Liver (tissue), 10 donors: ENCODE measurements at places on chromosomes 6 and 20.
A peak's percentile ranks its signal among the peaks of the same experiment; 100 is the strongest.

GRCh38 chr6:121647905-121648304 is 212.5 kb downstream of the GJA1 start:
- DNase-seq, result no peak

DNA sequence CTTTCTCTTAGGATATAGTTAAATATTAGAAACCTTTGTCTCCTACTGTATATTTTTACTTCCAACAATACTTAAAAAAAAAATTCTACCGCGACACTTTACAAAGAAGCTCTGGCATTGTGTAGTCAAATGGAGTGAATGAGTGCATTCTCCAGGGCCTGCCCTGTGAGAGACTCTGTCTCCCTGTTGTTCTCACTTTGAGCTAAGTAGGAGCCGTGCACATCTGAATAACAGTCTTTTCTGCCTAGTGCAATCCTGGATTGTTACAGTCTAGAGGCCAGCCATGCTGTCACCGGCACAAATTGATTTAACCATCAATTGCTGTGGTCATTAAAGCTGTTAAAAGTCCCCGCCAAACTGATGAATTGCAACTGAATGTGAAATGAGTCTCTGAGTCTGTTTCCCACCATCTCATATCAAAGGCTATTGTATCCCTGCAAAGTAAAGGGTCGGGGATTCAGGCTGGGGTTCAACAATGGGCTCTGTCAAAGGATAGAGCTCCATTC is 156.0 kb downstream of the RFPL4B start:
- DNase-seq, result no peak

DNA sequence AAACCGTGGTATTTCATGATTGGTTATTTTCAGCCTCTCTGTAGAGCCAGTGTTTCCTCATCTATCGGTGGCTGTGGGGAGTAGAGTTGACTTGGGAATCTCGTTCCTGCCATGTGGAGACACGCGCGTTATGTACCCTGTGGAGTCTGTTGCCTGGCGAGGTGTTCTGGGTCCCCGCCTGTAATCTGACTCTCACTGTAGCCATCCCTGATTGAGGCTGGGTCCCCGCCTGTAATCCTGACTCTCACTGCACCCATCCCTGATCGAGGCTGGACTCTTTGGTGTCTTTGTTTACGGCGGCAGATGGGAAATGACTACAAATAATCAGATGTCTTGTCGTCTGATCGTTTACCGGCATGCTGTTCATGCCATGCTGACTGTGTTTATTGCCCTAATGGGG is 153.9 kb downstream of the DTNBP1 start:
- no peak for DNase-seq

DNA sequence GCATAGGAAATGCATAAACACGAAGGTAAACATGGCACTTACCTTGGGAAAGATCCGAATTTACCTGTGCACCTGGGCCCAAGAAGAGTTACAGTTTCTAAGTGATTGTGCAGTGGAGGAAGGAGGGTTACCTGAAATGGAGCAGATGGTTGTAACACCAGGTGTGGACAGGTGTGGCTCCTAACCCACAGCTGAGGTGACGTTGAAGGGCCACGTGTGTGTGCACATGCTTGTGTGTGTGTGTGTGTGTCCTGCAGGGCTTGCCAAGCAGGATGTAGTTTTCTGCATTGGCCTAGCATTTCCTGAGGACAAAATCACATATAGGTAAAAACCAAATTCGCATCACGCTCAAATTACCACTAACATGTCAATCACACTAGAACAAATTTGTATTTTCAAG is 240.8 kb downstream of the ANKRD60 start:
- DNase-seq, result no peak

- DNase-seq, result no peak
Measured at GRCh38 chr6:14759976-14760672, 485.7 kb upstream of the JARID2 start.

DNA sequence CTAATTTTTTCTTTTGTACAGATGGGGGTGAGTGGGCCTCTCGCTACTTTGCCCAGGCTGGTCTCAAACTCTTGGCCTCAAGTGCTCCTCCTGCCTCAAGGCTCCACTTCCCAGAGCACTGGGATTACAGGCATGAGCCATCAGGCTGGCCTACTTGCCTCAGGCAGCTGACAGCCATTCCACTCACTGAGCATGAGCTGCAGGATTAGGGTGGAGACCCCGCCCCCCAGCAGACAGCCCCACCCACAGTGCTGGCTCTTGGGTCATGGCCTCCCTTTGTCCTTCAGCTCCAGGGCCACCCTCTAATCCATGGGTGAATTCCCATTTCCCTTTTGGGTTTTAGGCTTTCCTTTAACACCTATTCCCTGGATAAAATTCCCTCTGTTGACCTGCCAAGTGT is 82.1 kb downstream of the BFSP1 start:
- DNase-seq, result no peak

- DNase-seq, result no peak
Measured at GRCh38 chr6:90865513-90865912, 278.6 kb upstream of the MAP3K7 start.

GRCh38 chr6:1365686-1366085 is 23.7 kb upstream of the FOXF2 start:
- DNase-seq, result no peak

- DNase-seq, result peak; percentile 6
Measured at GRCh38 chr20:24382331-24382730, 87.1 kb upstream of the SYNDIG1 start.

GRCh38 chr6:130489514-130489913 is 123.7 kb downstream of the TMEM200A start:
- DNase-seq, result no peak

DNA sequence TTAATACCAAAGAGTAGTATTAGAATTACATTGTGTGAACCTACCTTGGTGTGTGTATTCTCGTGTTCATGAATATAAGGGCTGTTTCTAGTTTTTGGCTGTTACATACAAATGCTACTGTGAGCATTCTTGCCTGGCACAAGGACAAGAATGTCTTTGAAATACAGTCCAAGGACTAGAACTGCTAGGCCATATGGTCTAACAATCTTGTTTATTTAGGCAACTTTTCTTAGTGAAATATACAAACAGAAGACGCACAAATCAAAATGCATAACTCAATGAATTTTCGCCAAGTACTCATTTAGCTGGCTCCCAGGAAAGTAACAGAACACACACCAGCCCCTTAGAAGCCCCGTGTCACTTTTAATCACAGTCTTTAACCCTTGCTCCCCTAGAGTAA is 28.5 kb downstream of the KDM1B start:
- no peak for DNase-seq

- peak; percentile 73 for DNase-seq
Measured at GRCh38 chr6:125201961-125202729, 48.6 kb downstream of the TPD52L1 start.

DNA sequence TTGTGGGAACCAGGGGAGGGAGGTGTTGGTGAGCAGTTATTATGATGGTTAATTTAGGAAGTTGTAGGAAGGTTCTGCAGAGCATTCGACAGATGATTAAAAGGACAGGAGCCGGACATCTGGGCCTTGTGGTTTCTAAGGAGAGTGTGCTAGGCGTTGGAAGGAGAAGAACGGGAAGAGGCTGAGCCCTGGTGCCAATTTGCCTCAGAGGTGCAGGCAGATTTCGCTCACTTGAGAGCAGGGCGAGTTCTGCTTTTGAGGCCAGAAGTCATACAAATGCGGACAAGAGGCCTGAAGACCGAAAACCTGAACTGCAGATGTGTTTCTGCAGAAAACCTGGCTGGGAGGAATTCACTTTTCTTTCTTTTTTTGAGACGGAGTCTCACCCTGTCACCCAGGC is 30.5 kb upstream of the RPS6KA2 start:
- DNase-seq, result no peak

DNA sequence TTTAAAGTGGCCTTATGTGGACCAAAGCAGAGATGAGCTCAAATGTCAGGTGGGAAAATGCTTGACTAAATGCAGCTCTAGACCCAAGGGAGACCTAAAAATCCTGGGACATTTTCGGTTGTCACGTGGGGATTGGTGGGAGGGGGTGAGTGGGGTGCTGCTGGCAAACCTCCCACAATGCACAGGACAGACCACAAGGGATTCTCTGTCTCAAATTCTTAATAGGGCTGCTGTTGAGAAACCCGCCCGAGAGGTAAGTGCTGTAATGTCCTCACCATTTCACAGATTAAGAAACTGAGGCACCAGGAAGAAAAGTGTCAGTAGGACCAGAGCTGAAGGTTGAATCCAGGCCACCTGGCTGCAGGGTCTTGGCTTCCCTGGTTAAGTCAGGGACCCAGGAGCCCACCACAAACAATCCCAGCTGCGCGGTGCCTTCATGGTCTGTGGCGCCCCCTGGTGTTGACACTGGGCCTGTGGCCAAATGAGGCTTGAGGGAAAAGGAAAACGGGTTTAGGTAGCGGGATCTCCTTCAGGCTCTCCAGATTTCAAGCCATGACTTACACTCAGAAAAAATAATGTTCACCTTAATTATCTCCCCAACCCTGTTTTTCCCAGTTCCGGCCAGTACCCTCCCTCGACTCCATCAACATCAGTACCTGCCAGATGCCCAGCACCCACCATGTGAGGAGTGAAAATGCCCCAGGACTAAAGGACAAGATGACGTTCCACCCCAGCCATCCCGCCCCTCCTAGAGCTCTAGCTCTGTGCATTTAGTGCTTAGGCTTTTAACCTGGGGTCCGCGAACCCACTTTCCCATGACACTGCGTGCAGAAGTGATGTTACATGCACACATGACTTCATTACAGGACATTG is 7.2 kb downstream of the HLA-G start:
- DNase-seq, result peak; percentile 49

DNA sequence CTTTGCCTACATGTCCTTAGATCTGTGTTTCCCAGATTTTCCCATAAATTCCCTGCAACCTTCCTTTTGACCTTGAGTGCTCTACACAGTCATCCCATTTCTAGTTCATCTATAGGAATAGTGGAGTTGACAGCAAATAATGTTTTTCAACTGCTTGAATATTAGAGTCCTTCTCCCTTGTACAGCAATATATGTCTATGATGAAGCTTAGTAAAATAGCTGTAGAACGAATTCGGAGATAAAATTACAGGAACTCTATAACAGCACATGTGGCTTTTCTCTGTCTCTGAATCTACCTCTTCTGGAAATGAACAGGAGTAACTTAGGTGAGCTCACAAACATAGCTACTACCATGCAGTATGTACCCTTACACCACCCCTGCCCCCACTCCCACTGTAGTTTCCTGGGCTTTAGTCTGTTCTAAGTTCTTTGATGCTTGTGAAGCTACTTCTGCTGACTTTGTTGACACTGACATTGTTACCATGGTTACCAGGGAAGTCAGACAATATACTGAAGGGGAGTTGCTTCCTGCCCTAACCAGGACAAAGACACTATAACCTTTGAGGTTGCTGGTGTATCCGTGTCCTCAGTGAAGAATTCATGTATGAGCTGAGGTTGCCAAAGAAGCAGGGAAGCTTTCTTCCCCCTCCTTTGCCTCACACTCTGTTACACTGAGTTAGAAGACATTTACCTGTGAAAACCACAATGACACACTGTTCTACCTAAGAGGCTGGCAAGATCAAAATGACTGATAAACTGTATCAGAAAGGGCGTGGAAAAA is 35.8 kb upstream of the SHLD1 start:
- DNase-seq, result no peak

DNA sequence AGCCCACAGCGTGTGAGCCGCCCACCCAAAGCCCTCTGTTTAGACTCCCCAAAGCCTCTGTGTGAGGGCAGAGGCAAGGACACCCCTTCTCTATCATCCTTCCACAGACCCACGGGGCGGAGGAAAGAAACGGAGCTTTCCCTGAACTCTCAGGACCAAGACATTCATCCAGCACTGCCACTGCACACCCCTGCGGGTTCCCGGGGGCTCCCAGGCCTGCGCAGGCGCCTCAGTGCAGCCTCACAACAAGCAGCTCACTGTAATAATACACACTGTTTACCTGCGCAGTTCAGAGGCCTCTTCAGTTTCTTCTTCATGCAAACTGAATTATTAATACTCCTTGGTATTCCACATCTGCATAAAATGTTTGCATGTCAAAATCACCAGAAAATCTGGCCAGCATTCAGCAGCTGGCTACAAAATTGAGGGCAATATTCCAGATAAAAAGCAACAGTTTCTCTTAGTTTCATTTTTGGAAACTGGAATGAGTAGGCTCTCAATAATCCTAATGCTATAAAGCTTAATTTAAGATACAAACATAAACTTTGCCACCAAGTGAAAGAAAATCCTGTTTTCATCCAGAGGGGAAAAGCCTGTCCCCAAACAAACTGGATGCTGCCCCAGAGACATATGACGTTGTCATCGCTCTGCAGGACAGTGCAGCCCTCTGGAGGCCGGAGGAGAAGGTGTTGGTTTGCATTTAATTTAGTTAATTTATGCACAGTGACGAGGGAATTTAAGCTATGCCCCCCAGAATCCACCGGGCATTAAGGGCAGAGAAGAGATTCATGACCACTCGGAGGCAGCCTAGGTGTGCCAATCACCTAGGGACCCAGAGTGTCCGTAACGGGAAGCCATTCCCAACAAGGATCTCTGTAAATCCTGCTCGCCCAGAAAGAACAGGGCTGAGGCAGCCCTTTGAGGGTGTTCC is 45.3 kb downstream of the NINL start:
- DNase-seq, result no peak

- no peak for DNase-seq
Measured at GRCh38 chr6:91341473-91341872, 754.6 kb upstream of the MAP3K7 start.

DNA sequence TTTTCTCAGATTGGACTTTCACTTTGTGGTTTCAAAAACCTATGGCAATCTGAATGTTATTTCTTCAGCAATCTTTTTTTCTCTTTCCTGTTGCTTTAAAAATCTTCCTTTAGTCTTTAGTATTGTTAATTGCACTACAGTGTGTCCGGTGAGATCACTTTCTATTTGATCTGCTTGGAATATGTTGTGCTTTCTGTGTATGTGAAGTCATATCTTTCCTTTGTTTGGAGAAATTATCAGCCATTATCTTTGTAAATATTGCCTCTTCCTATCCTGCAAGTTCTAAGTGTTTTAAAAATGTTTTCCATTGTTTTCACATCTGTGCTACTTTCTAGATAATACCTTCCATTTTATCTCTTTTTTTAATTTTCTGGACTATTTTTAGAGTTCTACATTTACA is 171.4 kb upstream of the PRSS16 start:
- no peak for DNase-seq

DNA sequence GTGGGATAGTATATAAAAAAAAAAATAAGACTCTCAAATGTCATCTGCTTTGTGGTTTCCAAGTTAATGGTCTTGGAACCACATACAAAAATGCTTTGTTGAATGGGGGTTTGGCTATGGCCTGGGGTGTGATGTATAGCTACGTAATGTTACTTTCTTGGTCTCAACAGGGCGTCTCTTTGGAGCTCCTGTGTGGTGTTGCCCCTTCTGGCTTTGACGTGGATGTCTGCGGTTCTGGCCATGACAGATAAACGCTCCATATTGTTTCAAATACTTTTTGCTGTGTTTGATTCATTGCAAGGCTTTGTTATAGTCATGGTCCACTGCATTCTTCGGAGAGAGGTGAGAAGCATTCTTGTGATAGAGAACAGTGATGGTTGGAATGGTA is 457.7 kb downstream of the LMBRD1 start:
- DNase-seq, result no peak

DNA sequence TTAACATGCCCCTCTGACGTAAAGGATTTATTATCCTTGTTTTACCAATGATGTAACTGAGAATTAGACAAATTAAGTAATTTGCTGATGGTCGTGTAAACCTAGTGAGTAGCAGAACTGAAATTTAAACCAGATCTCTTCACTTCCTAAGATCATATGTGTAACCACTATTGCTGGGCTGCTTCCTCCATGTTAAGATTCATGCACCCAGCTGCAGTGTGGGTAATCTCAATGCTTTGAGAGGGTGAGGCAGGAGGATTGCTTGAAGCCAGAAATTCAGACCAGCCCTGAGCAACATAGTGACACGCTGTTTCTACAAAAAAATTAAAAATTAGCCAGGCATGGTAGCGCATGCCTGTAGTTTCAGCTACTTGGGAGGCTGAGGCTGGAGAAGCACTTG is 97.9 kb downstream of the L3MBTL3 start:
- DNase-seq, result no peak

- peak; percentile 57 for DNase-seq
Measured at GRCh38 chr20:46757754-46758678, 48.6 kb downstream of the SLC2A10 start.
